ENCODE measurements at places on chromosomes 16 and 17.

- no peak for DNase-seq
Measured at GRCh38 chr17:68830313-68830712, 124.9 kb downstream of the ABCA8 start.

DNA sequence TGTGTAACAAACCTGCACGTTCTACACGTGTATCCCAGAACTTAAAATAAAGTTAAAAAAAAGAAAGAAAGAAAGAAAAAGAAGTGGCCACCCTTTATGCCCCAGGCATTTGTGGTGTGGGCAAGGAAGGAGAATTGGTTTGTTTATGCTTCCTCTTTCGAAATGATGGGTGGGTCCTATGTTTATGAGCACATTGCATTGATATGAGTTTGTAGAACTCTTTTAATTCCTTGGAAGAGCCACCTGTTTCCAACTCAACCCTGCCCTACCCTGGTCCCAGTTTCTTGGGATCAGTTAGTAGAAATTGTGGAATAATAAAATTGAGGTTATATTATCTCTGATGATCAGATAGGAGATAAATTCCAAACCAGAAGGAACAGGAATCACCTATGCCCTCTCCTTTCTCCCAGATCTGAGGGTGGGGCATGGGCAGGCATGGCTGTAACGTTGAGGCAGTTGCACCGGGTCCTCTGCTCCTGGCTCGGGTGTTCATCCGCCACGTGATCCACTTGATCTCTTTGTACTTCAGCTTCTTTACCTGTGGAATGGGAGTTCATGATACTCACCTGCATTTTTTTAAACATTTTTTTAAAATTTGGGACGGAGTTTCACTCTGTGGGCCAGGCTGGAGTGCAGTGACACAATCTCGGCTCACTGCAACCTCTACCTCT lies 15.9 kb downstream of the CHAD start:
- DNase-seq = no peak

- no peak for DNase-seq
Measured at GRCh38 chr17:46822388-46822921, 4.0 kb upstream of the WNT3 start.

- DNase-seq = no peak
Measured at GRCh38 chr17:40696651-40697072, 6.9 kb downstream of the KRT24 start.

DNA sequence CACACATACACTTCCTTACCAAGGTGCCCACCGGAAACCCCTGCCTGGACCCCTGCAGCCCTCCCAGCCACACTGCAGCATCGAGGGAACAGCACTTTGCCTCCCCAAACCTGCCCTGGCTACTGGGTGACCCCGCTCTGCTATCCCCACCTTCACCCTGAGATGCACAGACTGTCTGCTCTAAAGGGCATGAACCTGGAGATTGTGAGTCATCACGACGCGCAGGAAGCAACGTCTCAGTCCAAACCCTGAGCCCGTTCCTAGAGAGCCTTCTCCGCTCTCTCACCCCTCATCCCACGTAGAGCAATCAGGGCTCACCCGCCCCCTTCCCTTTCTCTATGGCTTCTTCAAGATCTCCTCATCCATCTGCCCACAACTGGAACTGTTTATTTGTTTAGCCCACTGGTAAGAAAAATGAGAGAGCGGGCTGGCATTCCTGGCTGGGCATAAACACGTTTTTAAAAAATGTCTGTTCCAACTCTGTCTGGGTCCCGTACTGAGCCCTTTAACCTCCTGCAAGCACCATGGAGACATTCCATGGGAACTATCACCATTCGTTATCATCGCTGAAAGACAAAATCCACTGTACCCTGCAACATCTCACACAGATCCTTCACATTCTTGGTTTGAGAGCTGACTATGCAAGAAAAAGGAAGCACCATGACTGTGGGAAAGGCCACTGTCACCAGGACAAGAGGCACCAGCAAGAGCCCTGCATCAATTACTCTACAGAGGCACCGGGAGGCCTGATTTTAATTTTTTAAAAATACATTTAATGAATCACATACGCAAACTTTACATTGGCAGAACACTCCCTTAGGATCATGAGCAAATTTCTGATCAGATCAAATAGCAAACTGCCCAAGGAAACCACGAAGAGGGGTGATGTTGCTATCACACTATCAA lies 28.2 kb downstream of the ZFHX3 start:
- DNase-seq = no peak

DNA sequence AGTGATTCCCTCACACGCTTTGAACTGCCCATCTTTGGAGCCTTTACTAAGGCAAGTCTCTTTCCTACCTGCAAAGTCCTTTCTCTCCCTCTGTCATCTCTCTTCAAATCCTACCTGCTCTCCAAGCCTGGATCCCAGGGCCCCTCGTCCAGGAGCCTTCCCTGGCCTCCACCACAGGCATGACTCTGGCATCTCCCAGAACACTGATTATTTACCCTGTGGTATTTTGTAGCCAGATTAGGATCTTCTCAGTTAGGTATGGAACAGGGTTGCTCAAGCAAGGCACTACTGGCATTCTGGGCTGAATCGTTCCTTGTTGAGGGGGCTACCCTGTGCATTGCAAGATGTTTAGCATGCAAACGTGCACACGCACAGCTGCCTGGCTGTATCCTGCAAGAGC lies 31.9 kb upstream of the POLR3E start:
- no peak for DNase-seq

DNA sequence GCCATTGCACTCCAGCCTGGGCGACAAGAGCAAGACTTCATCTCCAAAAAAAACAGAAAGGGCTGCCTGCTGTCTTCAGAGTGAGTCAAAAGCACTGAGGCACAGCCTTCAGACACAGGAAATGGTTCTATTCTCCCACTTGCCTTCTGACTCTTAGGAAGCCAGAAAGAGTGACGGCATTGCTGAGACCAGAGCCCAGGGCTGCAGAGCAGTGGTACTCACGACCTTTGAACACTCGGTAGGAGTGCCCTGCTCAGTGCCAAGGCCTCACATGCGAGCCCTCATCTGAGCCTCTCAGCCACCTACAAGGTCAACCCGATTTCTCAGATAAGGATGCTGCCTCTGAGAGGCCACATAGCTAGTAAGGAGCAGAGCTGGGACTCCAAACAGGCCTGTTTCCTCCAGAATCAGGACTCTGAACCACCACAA lies 3.5 kb upstream of the ITGAE start:
- DNase-seq = no peak

DNA sequence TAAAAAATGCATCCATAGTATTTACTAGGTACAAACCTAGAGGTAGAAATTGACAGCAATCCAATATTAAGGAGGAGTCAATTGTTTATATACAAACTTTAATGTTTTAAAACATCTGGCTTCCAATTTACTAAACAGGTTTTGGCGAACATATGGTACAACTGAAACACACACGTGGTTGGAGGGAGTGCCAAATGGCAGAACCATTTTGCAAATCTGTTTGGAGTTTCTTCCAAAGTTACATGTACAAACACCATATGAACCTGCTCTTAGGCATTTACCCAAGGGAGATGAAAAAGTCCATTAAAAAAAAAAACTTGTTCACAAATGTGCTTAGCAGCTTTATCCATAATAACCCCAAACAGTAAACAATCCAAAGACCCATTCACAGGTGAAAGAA lies 159.8 kb upstream of the MYOCD start:
- no peak for DNase-seq

- peak; percentile 38 for DNase-seq
Measured at GRCh38 chr16:2019518-2019920, at the start of gene NPW. NPW (plus strand) TSS chr16:2019785.

GRCh38 chr16:67928147-67928546 lies 3.5 kb downstream of the CTRL start:
- DNase-seq = no peak

- DNase-seq = no peak
Measured at GRCh38 chr16:3089717-3090592, 9.1 kb downstream of the ZSCAN10 start.

DNA sequence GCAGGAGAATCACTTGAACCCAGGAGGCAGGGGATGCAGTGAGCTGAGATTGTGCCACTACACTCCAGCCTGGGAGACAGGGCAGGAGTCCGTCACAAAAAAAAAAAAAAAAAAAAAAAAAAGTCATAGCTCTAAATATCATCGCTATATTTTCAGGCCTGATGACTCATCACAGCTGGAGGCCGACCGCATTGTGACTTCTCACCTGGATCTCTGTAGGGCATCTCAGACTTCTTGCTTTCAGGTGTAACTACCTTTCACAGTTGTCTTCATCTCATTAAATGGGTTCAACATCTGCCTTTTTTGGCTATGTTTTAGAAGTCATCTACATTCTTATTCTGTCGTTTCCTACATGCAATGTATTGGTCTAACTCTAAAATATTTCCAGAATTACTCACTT lies 353.1 kb upstream of the MON1B start:
- DNase-seq = no peak

DNA sequence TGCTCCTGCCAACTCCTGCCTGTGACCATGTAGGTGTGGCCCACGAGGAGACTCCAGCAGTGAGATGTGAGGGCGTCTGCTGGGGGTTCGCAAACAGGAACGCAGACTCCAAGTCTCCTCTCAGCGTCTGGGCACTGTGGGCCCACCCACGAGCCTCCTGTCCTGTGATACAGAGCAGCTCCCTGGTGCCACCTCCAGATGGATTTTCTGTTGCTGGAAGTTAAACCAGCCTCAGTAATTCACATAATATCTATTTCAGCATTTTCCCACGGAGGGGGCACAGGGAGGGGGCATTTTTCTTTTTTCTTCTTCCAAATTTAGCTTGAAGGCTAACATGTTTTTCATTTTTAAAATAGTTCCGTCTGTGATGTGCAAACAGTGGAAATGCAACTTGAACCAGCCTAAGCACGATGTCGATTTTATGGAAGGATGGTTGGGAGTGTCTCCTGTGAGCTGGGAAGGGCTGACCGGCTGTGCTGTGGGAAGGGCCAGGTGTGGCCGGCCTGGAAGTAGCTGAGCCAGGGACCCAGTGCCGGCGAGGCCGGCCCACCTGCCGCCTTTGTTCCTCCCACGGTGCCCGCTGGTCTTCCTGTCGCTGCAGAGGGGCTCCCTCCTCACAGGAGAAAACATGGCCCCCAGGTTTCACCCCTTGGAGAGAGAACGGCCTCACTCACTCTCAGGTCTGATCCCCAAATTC lies 3.9 kb upstream of the RAB40B start:
- no peak for DNase-seq

DNA sequence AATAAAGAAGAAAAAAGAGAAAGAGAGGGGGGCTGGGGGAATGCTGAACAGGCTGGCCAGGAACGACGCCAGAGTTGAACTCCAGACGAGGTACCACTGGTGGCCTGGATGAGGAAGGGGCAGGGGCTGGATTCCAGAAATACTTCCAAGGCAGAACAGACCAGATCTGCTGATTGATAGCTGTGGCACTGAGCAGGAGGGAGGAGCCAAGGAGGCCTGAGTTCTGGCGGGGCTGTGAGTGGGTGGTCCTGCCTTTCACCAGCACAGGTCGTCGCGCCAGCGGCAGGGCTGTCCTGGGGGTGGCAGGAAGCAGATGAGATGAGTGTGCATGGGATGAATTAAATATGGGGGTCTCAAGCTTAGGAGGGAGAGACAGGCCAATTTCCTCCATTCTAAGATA lies 5.5 kb downstream of the CCDC42 start:
- DNase-seq = no peak

- no peak for DNase-seq
Measured at GRCh38 chr17:27498615-27499309, 42.5 kb downstream of the KSR1 start.

- DNase-seq = no peak
Measured at GRCh38 chr17:72104164-72104862, 16.5 kb upstream of the SOX9 start.

DNA sequence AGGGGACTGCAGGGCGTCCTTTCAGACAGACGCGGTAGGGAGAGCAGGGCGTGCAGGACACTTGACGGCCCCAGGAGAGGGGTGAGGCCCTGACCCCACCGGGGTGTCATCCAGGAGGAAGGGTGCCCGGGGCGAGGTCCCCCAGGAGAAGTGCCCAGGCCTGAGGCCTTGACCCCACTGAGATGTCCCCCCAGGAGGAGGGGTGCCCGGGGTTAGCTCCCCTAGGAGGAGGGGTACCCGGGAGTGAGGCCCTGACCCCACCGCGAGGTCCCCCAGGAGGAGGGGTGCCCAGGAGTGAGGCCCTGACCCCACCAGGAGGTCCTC lies 27.2 kb upstream of the METRNL start:
- no peak for DNase-seq

DNA sequence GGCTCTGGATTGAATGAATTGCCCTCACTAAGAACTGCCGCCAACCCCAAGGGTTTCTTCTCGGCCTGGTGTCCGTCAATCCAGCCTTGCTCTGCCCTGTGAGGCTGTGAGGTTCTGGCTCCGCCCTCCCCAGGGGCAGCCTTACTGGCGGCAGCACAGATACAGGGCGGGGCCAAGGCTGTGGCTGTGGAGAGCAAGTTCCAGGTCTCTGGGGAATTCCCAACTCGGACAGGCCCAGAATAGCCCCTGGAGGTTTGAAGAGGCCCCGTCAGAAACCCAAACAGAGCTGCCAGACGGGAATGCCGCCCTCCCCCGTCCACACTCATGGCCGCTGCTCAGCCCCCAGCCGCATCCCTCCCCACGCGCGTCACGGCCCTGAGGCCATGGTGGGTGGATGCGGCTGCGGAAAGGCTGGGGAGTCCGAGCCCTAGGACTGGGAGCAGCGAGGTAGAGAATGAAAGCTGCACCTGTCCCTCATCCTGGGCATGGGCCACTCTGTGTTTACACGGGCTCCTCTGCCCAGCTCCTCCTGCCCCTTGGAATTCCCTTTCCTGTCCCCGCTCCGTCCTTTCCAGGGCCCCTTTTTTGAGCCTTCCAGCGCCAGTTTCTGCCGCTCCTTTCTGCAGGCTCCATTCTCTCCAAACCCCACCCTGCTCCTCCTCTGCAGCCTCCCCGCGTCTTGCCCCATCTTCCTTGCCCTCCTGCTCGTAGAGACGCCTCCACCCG lies 660 bp upstream of the PRRT2 start:
- DNase-seq = peak; percentile 84

GRCh38 chr17:43427362-43428043 lies 28.7 kb downstream of the ARL4D start:
- DNase-seq = no peak

- no peak for DNase-seq
Measured at GRCh38 chr16:57372372-57373116, at the start of gene CX3CL1. CX3CL1 (plus strand) TSS chr16:57372490; CDS start chr16:57372569, 79 bp downstream.

DNA sequence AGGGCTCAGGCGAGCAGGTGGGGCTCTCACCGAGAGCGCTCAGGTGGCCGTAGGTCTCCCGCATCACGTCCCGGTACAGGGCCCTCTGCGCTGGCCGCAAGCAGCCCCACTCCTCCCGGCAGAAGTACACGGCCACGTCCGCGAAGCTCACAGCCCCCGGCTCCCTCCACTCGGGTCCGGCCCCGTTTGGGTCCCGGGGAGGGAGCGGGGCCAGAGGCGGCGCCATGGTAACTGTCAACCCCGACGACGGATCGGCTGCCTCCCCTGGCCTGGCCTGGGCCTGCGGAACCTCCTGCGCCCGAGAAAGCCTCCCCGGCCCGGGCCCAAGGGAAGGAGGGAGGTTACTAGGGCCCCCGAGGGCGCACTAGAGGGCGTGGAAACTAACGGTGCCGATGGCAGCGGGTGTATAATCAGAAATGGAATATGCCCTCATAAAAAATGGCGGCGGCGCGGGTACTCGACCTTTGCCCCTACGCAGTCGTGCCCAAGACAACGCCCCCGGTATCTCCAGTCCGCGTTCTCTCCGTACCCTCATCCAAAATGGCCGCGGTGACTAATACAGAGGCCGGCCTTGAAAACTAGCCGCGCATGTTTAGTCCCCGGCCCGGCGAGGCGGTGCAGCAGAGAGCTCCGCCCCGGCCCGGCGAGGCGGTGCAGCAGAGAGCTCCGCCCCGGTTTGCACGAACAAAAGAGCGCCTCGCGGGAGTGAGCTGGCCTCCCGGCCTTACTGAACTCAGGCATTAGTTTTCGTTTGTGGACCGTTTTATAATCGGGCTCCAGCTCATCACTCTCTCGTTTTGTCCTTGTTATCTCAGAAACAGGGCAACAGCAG lies at the start of gene ZNF764:
Gene ZNF764, minus strand, starts transcription at position 418 of the 832 bp plus-strand sequence. Its CDS starts 192 bp downstream, at position 226.
- DNase-seq = peak; percentile 95

- no peak for DNase-seq
Measured at GRCh38 chr16:9259914-9260608, 168.6 kb downstream of the HAPSTR1 start.
